ENCODE measurements at places on chromosomes 2 and 18.

DNA sequence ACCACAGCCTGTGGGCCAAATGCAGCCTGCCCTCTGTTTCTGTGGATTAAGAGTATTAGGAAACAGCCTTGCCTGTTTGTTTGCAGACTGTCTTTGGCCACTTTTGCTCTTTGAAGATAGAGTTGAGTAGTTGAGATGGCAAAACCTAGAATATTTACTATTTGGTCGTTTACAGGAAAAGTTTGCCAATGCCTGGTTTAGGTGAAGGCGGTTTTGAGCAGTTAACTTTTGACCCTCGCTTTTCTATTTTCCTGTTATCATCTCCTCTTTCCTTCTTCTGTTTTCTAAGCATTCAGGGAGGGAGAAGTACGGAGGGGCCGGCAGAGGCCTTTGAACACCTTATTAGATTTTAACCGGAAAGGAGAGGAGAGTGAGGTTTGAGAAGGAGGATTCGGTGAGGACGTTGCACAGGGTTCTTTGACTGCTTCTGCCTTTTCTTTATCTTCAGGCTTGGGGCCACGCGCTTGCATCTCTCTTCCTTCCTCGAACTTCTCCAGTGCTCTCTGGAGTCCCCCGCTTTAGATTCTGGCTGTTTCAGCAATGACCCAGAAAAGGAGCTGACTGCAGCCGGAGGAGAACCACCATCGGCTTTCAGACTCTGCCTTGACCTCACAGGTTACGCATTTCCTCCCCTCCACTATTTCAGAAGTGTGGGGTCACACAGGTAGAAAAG lies 39.2 kb downstream of the IL1R2 start:
- DNase-seq: no peak

DNA sequence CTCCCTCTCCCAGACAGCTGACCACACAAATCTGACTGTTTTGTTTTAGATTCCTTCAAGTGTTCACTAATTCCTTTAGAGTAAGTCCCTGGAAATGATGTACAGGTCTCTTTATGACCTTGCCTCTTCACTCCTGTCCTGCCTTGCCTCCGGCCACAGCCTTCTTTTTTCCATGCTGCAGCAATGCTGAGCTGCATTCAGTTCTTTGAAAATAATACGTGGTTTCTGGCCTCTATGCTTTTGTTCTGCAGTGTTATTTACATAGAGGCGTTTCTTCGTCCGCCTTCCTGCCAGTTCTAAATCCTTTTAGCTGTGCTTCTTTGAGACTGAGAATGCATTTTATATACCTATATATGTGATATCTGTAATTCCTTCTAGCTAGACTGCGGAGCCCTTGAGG lies 87.2 kb downstream of the PPP1R1C start:
- no peak for DNase-seq

GRCh38 chr18:47389210-47389609 lies 137.8 kb upstream of the SKOR2 start:
- DNase-seq: no peak

DNA sequence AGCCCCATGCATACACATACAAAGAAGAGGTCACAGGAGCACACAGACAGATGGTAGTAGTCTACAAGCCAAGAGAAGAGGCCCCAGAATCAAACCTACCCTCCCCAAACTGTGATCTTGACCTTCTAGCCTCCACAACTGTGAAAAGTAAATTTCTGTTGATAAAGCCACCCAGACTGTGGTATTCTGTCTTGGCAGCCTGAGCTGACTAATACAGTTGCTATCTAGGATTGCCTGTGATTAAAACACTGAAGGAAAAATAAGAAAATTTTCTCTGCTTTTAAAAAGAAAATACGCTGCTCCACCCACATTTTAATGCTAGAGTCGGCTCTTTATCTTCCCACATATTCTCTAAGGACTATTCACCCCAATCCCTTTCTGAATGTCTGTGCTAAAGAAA lies 143.7 kb upstream of the TMEM200C start:
- no peak for DNase-seq

- no peak for DNase-seq
These were observed 152.3 kb downstream of the KCNE4 start for GRCh38 chr2:223203971-223204929.

DNA sequence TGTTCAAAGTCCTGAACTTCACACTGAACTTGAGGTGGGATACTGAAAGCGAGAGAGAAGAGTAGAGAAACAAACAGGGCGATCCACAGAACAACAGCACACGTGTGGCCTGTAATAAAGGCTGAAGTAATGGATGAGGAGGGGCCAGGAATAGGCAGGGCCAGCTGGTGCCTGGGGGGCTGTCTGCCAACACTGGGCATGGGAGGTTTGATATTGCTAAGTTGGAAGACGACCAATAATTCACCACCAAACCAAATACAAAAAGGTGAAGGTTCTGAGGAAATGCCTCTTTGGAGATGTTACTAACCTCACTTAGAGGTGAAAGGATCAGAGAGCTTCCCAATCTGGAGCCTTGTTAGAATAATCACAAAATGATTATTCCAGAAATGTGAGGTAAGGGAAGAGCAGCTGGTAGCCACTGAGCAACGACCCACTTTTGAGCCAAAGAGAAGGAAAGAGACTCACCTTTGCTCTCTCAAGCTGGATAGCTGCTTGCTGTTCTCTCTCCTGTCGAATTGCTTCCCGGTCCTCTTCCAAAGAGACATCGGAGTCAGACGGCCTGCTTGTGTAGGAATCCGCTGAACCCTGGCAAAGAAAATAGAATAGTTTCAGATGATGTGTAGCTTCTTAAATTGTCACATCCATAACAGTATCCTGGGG lies 54.7 kb upstream of the ARL5A start:
- no peak for DNase-seq

DNA sequence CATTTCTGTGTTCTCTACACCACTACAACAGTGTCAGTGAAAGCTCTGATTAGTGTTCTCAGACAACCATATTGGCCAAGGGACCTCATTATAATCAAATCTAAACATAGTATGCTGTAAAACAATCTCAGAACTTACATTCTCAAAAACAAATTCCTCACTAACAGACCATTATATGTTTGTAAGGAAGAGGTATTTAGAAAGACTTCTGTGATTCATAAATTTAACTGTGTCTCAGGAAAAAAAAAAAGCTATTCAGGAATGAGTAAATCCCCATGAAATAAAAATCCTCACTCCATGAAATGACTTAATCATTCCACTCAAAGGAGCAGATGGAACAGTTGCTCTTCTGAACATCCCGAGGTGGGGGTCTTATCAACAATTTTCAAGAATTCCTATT lies 413.0 kb downstream of the CDH2 start:
- no peak for DNase-seq

GRCh38 chr2:75233965-75234364 lies 34.6 kb upstream of the TACR1 start:
- DNase-seq: no peak

- no peak for DNase-seq
These were observed 35.5 kb downstream of the ACVR1 start for GRCh38 chr2:157840568-157841156.

GRCh38 chr18:41989508-41989907 lies 34.5 kb downstream of the PIK3C3 start:
- no peak for DNase-seq

- peak; percentile 11 for DNase-seq
These were observed 221.9 kb downstream of the DYM start for GRCh38 chr18:49238433-49239042.

DNA sequence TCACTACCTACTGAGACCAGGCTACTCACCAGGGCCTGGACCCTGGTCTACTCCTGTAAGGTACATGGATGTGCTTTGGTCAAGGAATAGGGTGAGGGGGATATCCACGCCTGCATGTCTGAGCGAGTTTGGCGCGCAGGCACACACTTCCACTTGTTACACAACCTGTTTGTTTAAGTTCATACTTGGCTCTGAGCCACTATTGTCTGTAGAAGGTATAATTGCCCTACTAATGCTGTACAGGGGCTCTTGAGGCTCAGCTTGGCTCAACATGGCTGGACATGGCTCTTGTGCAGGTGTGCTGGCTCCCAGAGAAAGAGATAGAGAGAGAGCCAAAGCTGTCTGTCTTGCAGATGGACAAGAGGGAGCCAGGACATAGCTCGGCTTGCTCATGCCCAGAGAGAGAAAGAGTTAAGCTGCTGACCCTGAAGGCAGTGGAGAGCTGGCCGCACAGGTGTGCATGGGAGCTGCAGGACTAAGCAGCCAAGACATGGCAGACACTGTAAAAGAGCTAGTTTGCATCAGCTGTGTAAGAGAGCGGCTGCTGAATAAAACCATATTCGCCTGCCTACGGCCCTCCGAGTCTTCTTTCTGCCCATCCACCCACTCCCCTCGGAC lies 35.2 kb downstream of the NPPC start:
- DNase-seq: no peak

DNA sequence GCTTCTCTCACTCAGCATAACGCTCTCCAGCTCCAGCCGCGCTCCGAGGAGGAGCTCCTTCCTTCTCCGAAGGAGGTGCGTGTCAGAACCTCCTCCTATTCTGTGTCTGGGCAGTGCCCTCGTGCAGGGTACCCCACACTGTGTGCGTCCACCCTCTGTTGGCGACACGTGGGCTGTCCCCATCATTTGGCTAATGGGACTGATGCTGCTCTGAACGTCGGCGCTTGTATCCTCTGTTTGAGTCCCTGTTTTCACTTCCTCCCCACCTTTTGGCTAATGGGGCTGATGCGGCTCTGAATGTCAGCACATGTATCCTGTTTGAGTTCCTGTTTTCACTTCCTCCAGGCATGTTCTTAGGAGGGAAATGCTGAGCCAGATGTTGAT lies 22.2 kb downstream of the KCNG2 start:
- DNase-seq: no peak

DNA sequence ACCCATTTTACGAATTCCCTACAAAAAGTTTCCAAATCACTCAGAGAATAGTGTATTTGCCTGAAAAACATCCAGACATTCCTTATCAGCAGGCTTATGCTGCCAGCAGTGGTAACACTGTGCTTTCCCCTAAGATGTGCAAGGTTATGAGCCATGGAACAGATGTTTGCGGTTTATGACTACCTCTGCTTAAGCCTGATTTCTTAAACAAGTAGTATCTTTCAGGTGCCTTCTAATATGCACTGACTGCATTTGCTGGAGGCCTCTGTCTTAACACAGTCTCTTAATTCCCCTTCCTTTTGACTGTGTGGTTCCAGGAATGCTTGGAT lies 54.8 kb downstream of the CDC42EP3 start:
- no peak for DNase-seq

DNA sequence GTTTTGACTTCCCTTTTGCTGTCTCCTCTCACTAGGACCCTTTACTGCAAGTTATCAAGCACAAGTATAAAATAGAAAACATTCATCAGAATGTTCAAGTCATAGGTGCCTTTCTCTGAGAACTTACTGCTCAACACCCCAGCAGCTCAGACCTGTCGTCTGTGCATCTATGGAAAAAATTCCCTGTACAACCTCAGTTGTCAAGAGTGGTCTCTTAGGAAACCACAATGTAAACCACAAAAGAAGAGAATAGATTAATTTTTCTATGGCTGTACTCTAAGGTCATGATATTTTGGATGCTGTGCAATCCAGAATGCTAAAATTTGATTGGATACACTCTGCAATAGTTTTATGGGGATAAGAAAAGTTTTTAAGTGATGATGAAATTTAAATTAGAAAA lies 84.1 kb downstream of the RBMS1 start:
- no peak for DNase-seq

GRCh38 chr2:214560176-214560575 lies 149.3 kb downstream of the VWC2L start:
- no peak for DNase-seq

DNA sequence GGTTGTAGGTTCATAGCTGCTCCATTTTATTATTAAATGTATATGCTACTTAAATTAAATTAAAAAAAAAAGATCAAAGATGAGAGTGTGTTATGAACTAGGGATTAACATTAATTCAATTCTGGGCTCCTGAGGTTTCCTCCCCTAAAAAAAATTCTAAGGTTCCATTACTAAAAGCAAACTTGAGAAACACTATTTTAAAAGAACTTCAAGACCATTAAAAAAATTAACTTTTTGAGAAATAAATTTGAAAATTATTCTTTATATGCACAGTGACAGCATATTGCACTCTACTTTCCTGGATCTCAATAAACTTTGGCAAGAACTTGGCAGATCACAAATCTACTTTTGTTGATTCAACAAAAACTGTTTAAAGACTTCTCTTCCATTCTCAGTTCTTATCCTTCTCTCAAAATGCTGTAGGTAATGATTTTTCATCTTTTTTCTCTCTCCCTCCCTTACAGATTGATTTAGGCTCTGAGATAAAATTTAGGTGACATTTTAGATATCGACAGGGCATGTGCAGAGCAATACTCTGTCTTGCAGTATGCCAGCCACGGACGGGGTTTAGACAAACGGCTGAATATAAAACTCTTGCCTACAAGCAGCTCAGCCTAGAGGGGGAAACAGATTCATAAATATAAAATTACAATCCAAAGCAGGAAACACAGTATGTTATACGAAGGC lies 592 bp upstream of the MARS2 start:
- no peak for DNase-seq

- DNase-seq: no peak
These were observed 252.2 kb downstream of the HDAC4 start for GRCh38 chr2:239148495-239149200.

DNA sequence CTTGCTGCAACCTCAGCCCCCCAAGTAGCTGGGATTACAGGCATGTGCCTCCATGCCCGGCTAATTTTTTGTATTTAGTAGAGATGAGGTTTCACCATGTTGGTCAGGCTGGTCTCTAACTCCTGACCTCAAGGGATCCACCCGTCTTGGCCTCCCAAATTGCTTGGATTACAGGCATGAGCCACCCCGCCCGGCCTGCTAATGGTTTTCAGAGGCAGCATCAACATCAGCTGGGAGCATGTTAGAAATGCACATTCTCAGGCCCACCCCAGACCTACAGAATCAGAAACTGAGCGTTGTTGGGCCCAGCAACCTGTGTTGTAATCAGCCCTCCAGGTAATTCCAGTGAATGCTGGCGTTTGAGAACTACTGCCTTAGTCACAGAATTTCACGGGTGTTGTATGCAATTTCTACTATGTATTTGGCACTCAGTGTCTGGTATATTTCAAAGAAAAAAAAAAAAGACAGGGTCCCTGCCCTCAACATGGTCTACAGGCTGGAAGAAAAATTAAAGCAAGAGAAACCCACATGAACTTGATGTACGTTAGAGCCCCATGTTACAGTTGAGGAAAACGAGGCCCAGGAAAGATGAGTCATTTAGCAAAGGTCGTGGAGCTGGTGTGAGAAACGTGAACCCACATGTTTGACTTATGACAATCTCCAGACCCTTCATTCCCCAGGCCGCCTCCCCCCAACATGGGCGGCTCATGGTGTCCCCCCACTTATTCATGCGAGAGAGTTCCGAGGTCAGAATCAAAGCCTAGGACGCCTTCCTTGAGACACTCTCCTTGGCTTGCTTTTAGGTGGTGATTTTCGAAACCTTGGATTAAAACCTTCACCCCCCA lies 35.3 kb downstream of the SH3BP4 start:
- DNase-seq: no peak

DNA sequence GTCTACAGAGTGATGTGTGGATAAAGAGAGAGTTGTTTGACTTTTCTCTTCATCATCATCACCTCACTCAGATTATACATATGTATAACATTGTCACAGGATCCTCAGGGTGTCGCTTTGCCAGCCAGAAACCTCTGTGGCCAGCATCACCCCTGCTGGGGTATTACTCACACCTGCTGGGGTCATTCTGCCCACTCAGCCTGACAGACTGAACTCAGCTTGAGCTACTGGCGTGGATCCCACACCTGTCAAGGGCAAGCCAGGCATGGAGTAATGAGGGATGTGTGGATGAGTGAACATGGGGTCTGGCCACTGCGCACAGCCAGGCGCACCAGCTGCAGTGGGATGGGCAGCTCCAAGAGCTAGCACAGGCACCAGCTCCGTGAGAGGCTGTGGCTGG lies 870.6 kb downstream of the CBLN2 start:
- no peak for DNase-seq

- no peak for DNase-seq
These were observed 701.5 kb downstream of the BCL11A start for GRCh38 chr2:59851836-59852475.

GRCh38 chr2:234989183-234989701 lies 37.4 kb downstream of the SH3BP4 start:
- DNase-seq: no peak

Measured in activated T-cell treated with anti-CD3 and anti-CD28 coated beads, Interleukin-2, amount 50 U/mL, for 72 hours (primary cell).